T-helper 2 cell treated with Interferon-gamma antibody and Interleukin-4, amounts not matched to agents 100 ng/mL and 5 ng/mL, for 36 hours (primary cell): ENCODE measurements at places on chromosomes 12 and 14. TPM values are rescaled to one million over a fixed set of nuclear protein-coding genes. Genes with fewer than 3 reads are reported as not detected.

The SCNN1A gene
- 0.09 and 0.32 TPM in 2 replicates for total RNA-seq

The CEP128 gene
- 31.7 and 32.2 TPM in 2 replicates for total RNA-seq

The SLC4A8 gene
- total RNA-seq = 10.4 and 10.8 TPM in 2 replicates

The SCFD1 gene
- 70.8 and 85.9 TPM in 2 replicates for total RNA-seq

The PRIMA1 gene
- not detected in 2 replicates for total RNA-seq

The MYF5 gene
- total RNA-seq = not detected in 2 replicates

The ZCRB1 gene
- total RNA-seq = 45.0 and 45.5 TPM in 2 replicates

The PZP gene
- total RNA-seq = not detected in 2 replicates

The PPP4R4 gene
- 0.64 and 1.1 TPM in 2 replicates for total RNA-seq
